ENCODE measurements at places on chromosomes 5 and 9.

DNA sequence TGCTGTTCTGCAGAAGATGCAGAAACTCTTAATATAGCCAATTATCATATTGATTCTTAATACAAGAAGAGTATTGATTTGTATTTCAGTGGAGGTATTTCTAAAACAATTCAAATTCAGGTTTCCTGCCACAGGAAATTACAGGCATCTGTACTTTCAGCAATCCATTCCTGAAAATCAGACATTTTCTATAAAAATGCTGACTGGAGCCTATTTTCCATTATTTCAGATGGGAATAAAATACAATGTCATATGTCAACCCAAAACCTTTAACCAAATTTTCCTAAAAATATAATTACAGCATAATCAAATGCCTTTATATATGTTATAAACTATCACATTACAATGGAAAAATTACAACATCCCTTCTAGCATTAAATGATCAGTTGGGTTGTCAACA is 131.5 kb downstream of the MELK start:
- DNase-seq = no peak

GRCh38 chr9:117678871-117679270 is 25.3 kb upstream of the TLR4 start:
- DNase-seq = no peak

DNA sequence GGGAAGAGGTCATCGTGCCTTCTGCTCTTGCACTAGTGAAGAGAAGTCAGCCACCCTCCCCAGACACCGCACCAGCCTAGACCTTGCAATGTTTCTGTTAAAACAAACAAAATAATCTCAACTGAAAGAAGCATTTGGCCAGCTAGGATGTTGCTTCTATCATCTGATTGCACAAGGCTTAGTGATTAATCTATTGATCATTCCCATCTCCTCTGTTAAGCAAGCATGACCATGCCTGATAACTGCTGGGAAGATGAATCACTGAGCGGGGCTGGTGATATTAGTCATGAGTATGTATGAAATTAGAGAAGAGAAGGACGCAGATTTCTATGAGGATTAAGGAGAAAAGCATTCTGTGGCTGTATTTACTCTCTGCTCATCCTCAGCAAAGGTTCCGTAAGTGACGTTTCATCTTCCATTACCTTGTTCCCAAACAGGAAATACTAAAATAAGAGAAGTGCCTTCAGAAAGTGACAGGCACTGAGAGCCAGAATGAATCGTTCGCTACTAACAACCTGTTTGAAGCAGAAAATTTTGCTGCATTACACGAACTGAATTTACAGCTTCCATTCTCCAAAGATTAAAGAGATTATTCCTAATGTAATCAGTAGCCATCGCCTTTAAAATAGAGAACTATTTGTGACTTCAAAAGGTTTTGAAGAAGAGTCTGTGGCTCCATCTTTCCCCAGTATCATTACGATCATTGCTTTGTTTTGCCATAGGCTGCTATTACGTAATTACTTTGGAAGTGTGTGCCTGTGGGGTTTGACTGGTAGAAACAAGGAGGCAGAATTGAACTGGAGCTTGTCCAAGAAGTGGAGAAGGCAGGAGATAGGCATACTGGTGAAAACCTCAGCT is 219.1 kb downstream of the MED10 start:
- no peak for DNase-seq

- no peak for DNase-seq
Observed at GRCh38 chr9:22257026-22257816, 189.4 kb upstream of the DMRTA1 start.

DNA sequence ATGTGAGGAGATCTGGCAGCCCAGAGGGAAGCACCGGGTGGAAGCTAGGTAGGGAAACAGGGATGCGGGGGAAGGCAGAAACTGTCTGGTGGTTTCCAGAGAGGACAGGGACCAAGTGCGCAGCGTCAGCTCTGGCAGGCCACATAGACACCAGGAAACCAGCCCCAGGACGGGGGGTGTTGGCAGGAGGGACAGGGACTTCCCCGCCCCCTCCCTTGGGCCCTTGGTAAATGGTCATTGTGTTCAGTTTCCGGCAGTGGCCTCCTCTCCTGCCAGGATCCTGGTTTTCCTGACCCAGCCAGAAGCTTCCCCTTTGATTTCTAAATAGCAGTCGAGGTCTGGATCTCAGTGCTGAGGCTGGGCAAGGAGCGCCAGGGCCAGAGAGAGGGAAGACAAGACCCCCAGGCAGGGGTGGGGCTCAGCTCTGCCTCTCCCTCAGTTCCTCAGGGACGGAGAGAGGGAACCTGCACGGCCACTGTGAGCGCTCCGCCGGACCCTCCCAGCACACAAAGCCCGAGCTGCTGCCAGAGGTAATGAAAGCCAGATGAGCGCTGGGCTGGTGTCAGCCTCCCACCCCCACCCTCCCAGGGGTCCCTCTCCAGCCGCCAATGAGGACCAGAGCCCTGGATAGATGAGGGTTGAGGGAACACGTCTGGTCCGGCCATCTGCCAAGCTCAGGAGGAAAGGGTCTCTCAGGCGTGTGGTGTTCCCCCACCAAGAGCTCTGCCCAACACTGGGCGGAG is 1.8 kb downstream of the RALGDS start:
- DNase-seq = no peak

DNA sequence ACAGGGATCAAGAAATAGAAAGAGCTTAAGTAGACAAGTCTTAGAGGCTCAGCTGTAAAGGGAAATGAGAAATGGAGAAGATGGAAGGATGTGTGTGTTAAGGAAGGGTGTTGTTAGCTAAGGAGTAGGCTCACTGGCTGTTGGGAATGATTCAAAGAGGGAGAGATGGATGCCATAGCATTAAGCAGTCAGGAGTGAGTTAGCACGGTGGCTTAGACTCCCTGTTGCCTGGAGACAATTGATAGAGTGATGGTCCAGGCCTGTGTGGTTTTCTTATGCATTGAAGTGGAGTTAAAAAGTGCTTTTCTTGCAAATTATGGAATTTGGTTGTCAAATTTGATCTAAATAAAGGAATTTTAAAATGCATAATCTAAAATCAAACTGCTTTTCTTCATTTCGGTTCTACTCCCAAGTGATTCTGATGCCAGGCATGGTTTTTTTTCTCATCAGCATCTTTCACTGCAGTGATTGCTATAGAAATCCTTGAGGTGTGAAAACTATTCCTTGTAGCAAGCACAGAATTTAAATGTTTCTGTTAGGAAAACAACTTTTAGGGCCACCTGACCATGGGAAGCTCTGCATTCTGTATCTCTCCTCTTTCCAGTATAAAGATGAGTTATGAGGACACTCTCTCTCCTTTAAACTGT is 214.7 kb downstream of the ADCY2 start:
- DNase-seq = no peak

GRCh38 chr5:10485142-10485795 is 43.6 kb downstream of the ROPN1L start:
- no peak for DNase-seq

DNA sequence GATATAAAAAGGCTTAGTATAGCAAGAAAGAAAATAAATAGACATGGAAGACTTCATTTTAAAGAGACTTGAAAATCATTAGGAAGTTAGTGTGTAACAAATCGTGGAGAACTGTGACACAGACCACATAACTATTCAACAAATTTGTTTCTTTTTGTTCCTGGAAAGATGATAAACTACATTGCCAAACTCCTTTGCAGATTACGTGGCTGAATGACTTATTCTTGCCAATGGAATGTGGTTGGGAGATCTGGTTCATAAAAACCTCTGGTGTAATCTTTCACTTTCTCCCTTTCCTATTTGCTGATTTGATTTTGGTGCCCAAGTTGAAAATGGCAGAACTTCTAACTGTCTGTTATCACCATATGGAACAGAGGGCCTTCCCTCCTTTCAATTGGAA is 328.9 kb upstream of the MEF2C start:
- DNase-seq = no peak

- DNase-seq = no peak
Observed at GRCh38 chr9:135644631-135645218, 5.4 kb upstream of the GLT6D1 start.

GRCh38 chr5:133026664-133027153 is 360 bp upstream of the ZCCHC10 start:
- no peak for DNase-seq

- DNase-seq = no peak
Observed at GRCh38 chr9:130359819-130360218, 84.9 kb upstream of the ASS1 start.

- no peak for DNase-seq
Observed at GRCh38 chr5:135319458-135319857, 79.6 kb downstream of the MACROH2A1 start.

DNA sequence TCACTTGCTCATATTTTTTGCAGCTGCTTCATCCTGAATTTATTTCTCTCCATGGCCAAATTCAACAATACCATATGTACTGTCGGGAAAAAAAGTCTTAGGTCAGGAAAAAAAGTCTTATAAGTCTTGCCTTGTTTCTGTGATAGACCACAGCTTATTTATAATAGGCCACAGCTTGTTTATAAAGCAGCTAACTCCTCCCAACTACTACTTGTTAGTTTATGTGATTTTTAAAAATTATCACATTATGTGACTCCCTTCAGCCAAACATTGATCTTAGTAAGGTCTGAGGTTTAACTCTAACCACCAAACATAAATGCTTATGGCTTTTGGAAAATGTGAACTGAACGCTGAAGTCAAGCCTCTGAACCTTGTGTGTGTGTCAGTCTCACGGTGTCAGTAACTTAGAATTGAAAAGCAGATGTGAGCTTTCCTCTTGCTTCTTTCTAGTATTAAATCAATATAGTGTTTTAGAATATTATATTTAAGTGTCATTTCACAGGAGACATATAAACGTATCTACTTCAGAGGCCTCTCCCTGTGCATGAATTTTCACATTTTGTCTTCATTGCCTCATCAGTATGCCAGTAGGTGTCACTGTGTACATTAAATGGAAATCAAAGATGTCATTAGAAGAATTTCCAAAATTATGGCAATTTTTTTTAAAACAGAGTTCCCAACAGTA is 51.3 kb downstream of the SNX24 start:
- no peak for DNase-seq

DNA sequence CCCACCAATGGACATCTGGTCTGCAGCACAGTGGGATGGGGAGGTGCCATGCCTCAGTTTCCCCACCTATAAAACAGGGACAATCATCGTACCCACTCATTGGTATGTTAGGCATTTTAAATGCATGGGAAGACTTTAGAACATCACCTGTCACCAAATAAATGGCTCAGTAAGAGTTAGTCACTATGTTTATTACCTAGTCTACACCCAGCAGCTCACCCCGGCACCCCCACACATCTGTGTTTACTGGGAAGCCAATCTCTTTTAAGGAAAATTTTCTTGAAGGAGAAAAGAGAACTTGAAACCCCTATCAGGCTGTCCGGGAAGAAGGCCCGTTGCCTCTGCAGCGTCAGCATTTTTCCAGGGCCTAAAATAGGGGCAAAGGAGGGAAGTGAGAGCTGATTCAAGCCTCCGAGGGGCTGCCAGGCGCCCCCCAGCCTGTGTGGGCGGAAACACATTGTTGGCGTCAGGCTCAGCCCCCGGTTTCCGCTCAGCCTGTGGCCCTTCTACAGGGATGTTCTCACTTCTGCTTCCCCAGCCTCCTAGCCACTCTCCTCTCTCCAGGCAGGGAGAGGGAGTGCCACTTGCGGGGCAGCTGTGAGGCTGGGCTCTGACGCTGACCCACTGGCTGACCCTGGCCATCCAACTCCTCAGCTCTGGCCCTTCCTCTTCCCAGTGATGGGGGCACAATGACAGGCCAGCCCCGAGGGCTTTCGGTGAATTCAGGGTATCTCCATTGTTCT is 4.6 kb downstream of the CSF1R start:
- peak; percentile 46 for DNase-seq

- DNase-seq = no peak
Observed at GRCh38 chr5:74161170-74161569, 479.4 kb downstream of the ENC1 start.

DNA sequence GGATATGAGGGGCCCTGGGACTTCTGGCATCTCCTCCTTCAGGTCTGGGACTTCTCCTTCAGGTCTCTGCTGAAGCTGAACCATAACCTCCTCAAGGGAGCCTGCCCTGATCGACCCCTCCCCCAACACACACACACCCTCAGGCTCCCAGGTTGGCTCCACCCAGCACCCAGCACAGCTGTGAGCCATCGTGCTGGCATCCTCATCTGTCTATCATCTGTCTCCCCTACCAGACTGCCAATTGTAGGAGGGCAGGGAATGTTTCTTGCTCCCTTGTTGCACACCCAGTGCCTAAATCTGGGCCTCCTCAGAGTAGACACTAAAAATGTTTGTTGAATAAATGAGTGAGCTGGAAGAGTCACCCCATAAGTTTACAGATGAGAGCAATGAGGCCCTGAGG is 71.4 kb downstream of the LRSAM1 start:
- no peak for DNase-seq

- no peak for DNase-seq
Observed at GRCh38 chr5:161775891-161776290, 72.0 kb upstream of the GABRA1 start.

DNA sequence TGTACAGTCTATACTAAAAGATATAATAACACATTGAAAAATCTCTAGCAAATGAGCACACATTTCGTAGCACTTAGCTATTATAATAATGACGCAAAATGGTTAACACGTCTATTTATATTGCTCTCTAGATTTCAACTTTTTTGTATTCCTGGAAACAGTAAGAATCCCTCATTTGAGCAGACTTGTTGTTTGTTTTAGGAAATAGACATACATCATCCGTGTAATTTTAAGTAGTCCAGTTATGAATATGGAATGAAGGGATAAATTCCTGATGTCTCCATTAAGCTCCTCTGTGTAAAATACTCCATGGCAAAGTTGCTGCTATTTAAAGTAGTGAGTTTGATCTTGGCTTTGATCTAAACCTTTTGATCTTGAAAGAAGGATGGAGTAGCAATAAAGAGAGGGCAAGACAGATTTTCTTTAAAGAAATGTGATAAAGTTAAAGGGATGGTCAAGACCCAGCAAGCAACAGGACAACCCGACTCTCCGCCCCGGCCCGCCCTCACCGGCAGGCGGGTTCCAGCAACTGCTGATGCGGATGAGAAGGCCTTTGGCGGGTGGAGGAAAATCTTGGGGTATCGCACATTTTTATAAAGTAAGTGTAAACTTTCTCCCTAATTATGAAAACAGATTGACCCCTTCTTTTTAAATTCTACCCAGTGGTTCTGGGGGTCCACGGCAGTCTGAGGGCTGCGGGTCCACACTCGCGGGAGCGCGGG is 277.4 kb downstream of the AOPEP start:
- DNase-seq = no peak

DNA sequence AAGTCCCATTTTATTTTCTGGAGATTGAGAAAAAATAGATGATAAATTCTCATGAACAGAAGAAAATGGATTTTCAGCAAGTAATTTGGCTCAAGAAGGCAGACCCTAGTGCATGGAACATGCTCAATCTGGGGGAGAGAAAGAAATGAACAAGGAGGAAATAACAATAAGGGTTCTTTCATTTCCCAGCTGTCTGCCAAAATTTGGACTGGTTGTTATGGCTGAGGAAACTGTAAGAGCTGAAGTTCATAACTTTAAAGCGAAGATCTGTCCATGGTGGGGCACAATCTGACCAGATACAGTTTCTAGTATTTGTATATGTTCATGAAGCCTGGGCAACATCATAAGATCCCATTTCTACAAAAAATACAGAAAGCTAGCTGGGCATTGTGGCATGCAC is 1386.5 kb upstream of the DMAC1 start:
- no peak for DNase-seq

Measured in CD4-positive, alpha-beta T cell treated with Interleukin-4 for 1 hour (primary cell).